ENCODE measurements at places on chromosomes 4 and X.

- no peak for DNase-seq
Measured at GRCh38 chr4:140617499-140618248, 48.9 kb upstream of the UCP1 start.

DNA sequence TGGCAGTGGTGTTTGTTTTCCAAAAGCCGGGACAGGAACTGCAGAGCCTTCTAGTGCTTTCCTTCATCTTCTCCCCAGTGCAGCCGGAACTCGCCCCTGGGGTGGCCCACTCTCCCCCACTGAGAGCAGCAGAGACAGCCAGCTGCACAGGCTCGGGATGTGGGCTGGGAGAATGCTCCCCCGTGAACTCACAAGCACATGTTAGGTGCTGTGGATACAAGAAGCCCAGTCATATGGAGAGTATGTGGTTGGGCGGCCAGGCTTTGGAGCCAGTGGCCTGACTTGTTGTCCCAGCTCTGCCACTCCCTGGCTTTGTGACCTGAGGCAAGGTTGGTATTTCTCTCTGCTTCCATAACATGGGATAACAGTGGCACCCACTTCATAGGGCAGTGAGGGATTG is 9.4 kb upstream of the KIAA0232 start:
- no peak for DNase-seq

DNA sequence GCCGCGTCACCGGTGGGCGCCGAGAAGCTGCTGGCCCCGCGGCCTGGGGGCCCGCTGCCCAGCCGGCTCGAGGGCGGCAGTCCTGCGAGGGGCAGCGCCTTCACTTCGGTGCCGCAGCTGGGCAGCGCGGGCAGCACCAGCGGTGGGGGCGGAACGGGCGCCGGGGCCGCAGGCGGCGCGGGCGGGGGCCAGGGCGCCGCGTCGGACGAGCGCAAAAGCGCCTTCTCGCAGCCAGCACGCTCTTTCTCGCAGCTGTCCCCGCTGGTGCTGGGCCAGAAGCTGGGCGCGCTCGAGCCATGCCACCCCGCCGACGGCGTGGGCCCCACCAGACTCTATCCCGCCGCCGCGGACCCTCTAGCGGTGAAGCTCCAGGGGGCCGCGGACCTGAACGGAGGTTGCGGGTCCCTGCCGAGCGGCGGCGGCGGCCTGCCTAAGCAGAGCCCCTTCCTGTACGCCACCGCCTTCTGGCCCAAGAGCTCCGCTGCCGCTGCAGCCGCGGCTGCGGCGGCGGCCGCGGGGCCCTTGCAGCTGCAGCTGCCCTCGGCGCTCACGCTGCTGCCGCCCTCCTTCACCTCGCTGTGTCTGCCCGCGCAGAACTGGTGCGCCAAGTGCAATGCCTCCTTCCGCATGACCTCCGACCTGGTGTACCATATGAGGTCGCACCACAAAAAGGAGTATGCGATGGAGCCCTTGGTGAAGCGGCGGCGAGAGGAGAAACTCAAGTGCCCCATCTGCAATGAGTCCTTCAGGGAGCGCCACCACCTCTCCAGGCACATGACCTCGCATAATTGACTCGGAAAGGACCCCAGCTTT is 5.6 kb downstream of the PRDM8 start:
- peak; percentile 44 for DNase-seq

- DNase-seq = no peak
Measured at GRCh38 chrX:18709833-18710232, 2.4 kb downstream of the PPEF1 start.

- DNase-seq = no peak
Measured at GRCh38 chr4:108777388-108777787, 14.5 kb upstream of the ETNPPL start.

GRCh38 chr4:187499956-187500355 is 495.6 kb upstream of the ZFP42 start:
- DNase-seq = no peak

- peak; percentile 84 for DNase-seq
Measured at GRCh38 chrX:41084893-41085511, at the start of gene USP9X. TSS of gene USP9X (plus strand) at chrX:41085445. CDS start at chrX:41123629, 38,184 bp downstream.

- peak; percentile 10 for DNase-seq
Measured at GRCh38 chrX:49919617-49920016, 2.8 kb upstream of the CLCN5 start.

All from effector CD4-positive, alpha-beta T cell (primary cell).